Left renal pelvis (tissue), 4 donors: ENCODE measurements at places on chromosomes 12 and 14.

- DNase-seq = no peak
Measured at GRCh38 chr12:123106640-123107359, 44.1 kb downstream of the PITPNM2 start.

GRCh38 chr12:38268612-38269011 is 48.0 kb upstream of the ALG10B start:
- DNase-seq = no peak

GRCh38 chr12:112901271-112901670 is 5.5 kb upstream of the OAS1 start:
- DNase-seq = no peak

DNA sequence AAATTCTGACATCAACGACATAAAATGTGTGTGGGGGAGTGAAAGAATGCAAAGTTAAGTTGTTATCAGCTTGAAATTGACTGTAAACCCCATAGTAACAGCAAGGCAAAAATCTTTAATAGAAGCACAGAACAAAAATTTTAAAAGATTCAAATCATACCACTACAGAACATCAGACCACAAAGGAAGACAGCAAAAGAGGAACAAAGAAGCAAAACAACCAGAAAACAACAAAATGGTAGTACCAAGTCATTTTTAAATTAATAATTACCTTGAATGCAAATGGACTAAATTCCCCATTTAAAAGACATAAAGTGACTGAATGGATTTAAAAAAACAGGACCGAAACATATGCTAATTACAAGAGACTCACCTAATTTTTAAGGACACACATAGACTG is 31.3 kb downstream of the A2M start:
- DNase-seq = no peak

GRCh38 chr12:19026614-19027488 is 102.7 kb upstream of the PLEKHA5 start:
- no peak for DNase-seq

DNA sequence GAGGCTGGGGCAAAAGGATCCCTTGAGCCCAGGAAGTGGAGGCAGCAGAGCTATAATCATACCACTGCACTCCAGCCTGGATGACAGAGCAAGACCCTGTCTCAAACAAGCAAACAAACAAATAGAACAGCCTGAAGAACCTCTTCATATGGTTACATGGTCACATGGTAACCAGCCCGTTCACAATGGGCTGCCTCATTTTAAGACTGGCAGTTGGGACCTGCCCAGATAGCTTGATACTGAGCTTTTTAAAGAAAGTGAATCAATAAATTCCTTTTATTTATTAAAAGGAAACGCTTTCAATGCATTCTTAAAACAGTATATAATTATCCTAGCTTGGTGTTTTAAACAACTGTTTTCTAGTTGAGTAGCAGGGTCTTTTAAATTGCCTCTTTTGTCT is 10.5 kb downstream of the MLXIP start:
- no peak for DNase-seq

DNA sequence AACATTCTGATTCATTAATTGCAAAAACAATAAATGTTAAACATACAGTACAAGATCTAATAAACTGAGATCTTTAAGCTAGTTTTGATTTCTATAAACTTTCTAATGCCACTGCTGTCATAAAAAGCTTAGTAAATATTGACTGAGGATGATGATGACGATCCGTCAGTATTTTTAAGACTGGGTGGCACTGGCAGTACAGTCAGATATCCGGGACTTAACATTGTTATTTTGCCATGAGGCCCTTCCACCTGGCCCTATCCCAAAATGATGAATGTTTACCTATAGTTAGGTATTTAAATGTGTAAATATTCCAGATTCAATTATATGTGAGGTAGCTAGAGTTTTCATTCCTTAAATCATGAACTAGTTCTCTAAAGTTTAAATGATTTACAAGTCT is 158.5 kb downstream of the FOXA1 start:
- DNase-seq = no peak

DNA sequence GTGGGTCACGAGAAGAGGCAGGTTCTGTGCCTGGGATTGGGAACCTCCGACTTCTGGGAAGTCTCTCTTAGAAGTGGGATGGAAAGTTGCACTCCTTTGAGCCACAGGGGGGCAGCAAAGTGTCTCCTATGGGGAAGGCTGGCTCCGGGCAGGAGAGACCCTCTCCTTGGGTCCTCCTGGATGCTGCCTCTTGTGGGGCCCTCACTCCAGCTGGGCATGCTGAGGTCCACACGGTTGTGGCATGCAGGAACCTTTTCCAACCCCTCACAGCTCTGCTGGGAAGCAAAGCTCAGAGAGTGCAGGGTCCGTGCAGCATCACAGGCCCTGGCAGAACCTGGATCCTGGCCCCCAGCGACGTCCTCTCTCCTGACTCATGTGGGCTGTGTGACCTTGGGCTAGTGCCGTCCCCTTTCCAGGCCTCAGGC is 17.4 kb downstream of the SDSL start:
- DNase-seq = no peak

- no peak for DNase-seq
Measured at GRCh38 chr12:31507966-31508365, 83.0 kb downstream of the DENND5B start.
